ENCODE measurements at places on chromosomes 1 and 21.

DNA sequence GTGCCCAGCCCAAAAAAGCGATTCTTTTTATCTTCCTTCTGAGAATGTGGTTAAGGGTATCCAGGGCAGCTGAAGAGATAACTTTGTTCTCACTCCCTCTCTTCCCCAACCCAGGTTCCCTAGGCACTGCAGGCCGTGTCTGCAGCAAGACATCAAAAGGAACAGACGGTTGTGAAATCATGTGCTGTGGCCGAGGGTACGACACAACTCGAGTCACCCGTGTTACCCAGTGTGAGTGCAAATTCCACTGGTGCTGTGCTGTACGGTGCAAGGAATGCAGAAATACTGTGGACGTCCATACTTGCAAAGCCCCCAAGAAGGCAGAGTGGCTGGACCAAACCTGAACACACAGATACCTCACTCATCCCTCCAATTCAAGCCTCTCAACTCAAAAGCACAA is 11.4 kb downstream of the WNT2B start:
- DNase-seq, result no peak

- DNase-seq, result peak; percentile 66
Measured at GRCh38 chr1:109621379-109622136, 1.9 kb downstream of the AMPD2 start.

DNA sequence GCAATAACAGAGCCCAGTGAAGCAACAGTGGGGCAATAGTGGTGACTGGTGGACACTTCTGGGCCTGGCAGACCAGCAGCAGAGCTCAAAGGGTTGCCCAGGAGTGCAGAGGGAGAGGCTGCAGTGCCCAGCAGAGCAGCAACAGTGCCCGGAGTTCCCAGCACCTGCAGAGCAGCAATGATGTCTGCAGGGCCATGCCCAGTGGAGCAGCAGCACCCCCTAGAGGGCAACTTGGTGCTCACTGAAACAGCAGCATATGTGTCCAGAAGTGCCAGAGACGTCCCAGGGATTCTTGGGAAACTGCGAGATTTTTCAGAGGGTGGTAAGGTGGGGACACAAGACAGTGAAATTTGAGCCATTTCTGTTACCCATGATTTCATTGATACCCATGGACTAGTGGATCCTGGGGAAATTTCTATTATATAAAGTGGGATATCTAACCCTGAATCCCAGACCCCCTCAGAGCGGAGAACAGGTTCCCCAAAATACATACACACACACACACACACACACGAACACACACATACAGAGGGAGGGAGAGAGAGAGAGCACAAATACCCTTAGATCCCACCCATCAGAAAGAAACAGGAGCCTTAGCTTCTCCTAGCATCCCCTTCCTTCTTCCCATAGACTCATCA is 156.9 kb upstream of the GJB5 start:
- peak; percentile 66 for DNase-seq

GRCh38 chr21:42607525-42608102 is 45.8 kb upstream of the PDE9A start:
- DNase-seq, result no peak

- DNase-seq, result no peak
Measured at GRCh38 chr1:61083807-61084440, 1.6 kb downstream of the NFIA start.

All from suppressor macrophage (primary cell).